ENCODE measurements at places on chromosomes 6 and 20.

DNA sequence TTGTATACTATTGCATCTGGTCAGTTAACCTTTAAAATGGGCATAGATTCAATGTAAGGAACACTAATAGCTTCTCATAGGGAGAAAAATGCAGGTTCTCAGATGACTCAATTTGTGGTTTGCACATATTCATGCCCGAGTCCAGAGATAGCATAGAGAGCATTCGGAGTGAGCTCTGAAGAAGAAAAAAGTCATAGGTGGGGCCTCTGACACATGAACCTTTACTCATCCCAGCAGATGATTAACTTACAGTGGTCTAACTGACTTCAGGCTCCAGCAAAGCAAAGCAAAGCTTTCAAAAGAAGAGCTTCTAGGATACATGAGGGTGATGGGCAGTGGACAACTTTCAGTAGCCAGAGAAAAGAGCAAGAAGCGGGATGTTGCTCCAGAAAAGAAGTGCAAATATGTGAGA is 55.3 kb upstream of the BTN3A2 start:
- DNase-seq: no peak

GRCh38 chr6:68229566-68229965 is 405.5 kb upstream of the ADGRB3 start:
- DNase-seq: no peak

GRCh38 chr6:29925727-29926412 is 16.5 kb upstream of the HLA-A start:
- DNase-seq: no peak

GRCh38 chr20:23773127-23773526 is 22.4 kb upstream of the CST1 start:
- no peak for DNase-seq

GRCh38 chr20:64254156-64254555 is 1.4 kb upstream of the PCMTD2 start:
- DNase-seq: no peak

Data from stimulated activated naive CD4-positive, alpha-beta T cell (primary cell).